K562 (cell line): ENCODE measurements at places on chromosomes 12 and 14. TPM values are rescaled to one million over a fixed set of nuclear protein-coding genes. Genes with fewer than 3 reads are reported as not detected.

- no peak for DNase-seq
Measured at GRCh38 chr12:18421867-18422266, 160.5 kb downstream of the PIK3C2G start.

DNA sequence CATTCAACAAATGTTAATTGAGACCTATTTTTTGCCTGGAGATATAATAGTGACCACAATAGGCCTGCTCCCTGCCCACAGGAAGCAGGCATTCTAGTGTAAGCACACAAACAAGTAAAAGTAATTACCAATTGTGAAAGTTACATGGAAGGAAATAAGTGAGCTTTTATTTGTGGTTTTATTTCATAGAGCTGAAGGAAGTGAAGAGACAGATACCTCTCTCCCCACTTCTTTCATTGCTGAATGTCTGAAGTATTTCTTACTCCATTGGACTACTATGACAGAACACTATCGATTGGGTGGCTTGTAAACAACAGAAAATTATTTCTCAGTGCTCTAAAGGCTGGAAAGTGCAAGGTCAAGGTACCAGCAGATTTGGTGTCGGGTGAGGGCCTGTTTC, 183.5 kb downstream of the PRKCH start:
- no peak for DNase-seq

DNA sequence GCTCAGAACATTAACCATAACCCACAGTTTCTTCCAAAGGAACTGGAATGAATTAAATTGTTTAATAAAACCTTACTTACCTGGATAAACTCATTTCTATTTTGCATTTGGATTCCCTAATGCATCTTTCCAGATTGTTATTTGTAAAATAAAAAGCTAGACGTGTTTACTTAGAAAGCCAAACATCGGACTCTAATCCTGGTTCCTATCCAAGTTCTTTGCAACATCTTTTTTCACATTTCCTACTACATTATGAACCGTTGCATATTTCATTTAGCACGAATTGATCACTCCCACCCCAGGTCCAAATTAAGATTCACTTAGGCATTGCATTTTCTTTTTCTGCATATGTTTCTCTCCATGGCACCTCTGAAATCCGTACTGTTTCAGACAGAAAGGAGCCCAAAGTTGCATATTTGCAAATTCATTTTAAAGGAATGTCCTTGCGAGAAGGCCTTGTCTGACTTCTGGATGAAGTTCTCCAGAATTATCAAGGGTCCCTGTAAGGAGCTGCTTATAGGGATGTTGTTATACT, 164.4 kb upstream of the GSC start:
- DNase-seq, result no peak

GRCh38 chr12:118589162-118589561, 212.8 kb downstream of the SUDS3 start:
- DNase-seq, result no peak

The COX8C gene
- total RNA-seq, result not detected in 2 replicates

DNA sequence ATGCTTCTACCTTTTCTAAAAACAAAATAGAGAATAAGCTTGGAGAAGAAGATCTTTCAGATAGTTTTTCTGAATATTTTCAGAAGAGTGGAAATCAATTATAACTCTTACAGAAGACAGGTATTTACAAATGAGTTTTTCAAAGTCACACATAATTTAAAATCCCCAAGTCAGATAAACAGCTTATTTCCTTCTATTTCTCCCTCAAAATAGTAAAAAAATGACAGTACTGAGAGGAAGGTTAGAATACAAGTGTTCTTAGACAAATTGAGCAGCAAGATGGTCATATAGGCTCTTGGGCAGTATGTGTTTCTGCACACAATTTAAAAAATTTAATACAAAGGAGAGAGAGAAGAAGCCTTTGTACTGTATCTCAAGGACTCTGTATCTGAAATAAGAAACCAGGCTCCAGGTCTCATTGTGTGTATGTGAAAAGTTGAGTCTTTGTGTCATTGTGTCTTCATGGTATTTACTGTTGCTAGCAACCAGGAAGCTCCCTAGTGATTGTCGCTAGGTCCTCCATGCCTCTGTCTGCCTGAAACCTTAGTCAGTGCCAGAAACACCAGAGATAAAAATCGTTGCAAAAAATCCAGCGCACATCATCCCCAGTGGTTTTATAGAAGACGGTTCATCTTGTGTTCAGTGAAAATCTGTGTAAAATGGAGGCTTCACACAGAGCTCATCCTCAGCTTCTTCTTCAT, 12.9 kb upstream of the TUBA1A start:
- peak; percentile 51 for DNase-seq

The OTOGL gene
- total RNA-seq, result 0.02 TPM in 1 of 2 replicates, not detected in the other

GRCh38 chr12:50003595-50003994, 21.7 kb downstream of the RACGAP1 start:
- no peak for DNase-seq

The GLIPR1L1 gene
- total RNA-seq, result not detected in 2 replicates

DNA sequence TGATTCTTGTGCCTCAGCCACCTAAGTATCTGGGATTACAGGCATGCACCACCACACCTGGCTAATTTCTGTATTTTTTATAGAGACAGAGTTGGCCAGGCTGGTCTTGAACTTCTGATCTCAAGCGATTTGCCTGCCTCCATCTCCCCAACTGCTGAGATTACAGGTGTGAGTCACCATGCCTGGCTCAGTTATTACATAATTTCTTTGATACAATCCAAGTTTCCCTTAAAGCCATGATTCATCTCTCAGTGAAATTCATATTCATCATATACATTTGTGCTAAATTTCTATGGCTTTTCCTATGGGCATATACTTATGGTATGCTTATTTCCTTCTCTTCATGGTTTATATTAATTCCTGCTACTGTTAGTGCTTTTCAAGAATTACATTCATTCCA, 29.1 kb upstream of the PZP start:
- DNase-seq, result no peak

GRCh38 chr12:78799649-78800048, 64.9 kb upstream of the SYT1 start:
- DNase-seq, result no peak

DNA sequence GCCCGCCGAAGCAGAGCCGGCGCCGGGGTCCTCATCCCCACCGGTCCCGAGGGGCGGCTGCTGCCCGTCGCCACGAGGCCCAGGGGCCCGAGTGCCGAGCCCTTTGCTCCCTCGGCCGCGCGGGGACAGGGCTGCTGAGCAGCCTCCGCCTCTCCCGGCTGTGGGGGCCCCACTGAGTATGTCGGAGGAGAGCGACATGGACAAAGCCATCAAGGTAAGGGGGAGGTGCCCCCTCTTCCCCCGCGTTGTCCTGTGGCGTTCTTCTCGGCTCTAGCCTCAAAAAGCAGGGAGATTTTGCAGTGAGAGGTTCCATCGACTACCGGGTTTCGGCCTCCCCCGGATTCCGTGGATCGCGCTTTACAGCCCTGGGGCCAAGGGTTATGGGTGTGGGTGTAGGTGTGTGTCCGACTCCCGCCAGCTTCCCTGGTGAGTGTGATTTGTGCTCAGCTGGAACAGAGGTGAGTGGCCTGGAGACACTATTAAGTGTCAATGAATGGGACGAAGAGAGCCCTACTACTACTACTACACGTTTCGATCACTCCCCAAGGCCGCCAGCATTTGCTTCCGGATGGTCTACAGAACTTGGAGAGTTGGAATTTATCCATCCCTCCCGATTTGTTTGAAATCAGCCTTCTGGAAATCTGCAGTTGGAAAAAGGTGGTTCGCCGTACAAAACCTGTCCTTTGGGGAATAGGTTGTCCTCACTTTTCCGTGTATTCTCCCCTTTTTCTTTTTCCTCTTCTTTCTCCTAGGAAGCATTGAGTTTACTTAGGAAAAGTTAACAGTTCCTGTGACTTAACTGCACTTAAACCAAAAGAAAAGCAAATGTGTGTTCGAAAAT, 748 bp downstream of the MAPKAPK5 start:
- peak; percentile 52 for DNase-seq

The ESPL1 gene
- 47.9 and 55.0 TPM in 2 replicates for total RNA-seq

DNA sequence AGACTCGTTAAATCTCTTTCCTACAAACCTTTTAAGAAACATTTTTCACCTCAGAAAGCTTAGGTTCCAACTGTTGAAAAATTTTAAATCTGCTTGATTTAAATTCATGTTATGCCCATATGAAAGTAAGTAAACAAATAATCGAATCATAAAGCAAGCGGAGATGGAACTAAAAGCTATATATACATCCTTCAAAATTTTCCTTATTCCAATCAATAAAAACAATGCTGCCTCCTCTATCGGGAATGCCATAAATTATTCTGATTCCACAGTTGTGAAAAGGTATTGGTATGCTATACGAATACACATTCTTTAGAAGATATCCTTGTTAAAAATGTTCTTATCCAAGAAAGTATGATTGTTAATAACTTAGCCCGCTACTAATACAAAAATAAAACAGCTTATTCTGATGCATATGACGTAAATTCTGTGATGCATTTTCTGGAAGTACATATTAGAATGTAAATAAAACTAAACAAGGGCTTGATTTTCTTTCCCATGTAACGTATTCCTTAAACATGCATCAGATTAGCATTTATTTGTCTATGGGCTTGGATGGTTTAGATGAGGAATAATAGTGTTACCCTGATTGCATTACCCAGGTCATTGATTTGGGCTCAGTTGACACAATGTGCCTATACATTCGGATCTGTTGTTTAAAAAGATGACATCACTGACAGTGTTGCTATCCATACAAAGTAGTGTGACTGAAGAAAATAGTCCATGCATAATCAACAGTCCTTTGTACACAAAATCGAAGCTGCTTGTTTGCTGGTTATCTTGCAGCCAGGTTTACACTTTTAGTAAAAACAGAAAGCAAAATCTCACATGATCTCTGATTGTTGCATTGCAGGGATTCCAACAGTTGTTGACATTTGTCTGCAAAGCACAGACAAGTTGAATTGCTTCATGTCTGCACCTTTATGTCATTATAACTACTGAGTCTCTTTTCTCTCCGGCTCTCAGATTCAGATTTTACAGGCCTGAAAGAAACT, 656 bp upstream of the DTD2 start:
- DNase-seq, result no peak

- no peak for DNase-seq
Measured at GRCh38 chr12:12019881-12020280, 50.9 kb upstream of the BCL2L14 start.

- DNase-seq, result no peak
Measured at GRCh38 chr14:44785096-44785495, 176.7 kb downstream of the KLHL28 start.

The LDHB gene
- total RNA-seq, result 919 and 939 TPM in 2 replicates

The ARID4A gene
- 8.4 and 11.5 TPM in 2 replicates for total RNA-seq

The SLC10A1 gene
- not detected in 2 replicates for total RNA-seq

DNA sequence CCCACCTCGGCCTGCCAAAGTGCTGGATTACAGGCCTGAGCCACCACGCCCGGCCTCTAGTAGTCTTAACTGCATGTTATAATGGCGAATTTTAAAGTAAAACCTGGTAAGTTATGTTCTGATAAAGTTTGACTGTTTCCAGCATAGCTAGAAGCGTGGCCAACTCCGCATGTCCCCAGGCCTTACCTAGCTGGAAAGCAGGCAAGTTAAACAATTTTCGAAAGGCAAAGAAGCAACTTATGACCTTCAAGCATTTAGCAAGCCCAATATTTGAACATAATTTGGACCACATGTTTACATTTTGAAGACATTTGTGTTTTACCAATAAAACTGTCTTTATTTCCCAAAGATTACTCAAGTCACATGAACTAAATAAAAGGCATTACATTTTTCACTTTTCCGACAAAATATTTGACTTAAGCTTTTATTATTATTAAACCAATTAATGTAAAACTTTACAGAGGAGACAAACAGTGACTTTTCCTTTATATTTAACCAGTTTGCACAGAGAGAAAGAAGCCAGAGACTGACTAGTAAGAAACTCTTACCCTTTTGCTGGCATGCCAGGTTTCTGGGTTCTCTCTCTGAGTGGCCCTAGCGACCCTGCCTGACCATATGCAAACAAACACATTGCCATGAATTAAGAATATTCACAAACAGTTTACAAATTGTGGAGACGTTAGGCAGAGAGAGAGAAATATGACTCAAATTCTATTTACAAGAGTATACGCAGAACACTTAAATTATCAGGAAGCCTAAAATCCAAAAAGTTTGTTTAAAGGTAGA, 106.3 kb downstream of the RIN3 start:
- DNase-seq, result no peak

DNA sequence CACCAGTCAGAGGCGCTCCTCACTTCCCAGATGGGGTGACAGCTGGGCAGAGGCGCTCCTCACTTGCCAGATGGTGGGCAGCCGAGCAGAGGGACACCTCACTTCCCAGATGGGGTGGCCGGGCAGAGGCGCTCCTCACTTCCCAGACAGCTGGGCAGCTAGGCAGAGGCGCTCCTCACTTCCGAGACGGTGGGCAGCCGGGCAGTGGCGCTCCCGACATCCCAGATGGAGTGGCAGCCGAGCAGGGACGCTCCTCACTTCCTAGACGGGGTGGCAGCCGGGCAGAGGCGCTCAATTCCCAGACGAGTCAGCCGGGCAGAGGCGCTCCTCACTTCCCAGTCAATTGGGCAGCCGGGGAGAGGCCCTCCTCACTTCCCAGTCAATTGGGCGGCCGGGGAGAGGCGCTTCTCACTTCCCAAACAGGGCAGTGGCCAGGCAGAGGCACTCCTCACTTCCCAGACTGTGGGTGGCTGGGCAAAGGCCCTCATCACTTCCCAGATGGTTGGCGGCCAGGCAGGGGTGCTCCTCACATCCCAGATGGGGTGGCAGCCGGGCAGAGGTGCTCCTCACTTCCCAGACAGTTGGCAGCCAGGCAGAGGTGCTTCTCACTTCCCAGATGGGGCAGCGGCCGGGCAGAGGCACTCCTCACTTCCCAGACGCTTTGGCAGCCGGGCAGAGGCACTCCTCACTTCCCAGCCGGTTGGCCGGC, 143.8 kb upstream of the ARID2 start:
- DNase-seq, result no peak

The CMKLR1 gene
- 0.20 and 0.29 TPM in 2 replicates for total RNA-seq

GRCh38 chr14:104596927-104597351, 7.6 kb downstream of the TMEM179 start:
- no peak for DNase-seq

DNA sequence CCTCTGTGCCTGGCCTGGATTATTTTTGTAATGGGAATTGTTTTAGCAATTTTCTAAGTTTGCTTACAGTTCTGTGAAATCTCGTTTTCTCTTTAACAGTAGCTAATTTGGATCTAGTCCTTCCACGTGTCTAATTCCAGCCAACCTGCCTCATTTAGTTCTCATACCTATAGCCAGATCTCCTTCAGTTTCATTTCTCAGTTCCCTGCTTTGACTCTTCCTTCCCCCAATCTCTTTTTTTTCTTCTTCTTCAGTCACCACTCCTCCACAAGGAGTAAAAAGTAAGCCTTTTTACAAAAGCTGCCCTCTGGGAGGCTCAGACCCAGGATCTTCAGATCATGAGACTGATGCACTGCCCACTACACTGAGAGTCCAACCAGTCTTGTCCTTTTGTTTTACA, 1.4 kb downstream of the THTPA start:
- DNase-seq, result no peak
